ENCODE measurements at places on chromosomes 5 and 9.

DNA sequence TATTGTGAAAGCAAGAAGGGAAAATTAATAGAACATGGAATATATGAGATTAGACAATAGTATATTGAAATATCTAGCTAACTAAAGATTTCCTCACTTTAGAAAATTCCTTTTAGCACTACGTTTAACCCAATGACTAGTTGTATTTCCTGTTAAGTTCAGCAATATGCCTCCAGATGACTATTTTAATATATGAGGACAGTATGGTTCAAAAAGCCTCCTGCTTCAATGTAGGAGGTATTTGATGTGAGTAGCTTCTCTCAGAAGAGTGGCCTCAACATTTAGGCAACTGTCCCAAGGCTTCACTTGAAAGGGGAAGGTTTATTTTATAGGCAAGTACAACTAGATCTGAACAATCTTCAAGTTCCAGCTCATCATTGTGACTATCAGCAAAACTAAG, 2.0 kb upstream of the MEF2C start:
- no peaks in the 10 kb centered on the region for H3K27me3 ChIP-seq
- H3K27ac ChIP-seq = peak overlapping the region; percentile 88
- peak overlapping the region; percentile 76 for H3K4me3 ChIP-seq

- DNase-seq = no peak
- no peak overlapping the region for H3K27ac ChIP-seq
- no peaks in the 10 kb centered on the region for H3K4me1 ChIP-seq
- H3K4me3 ChIP-seq = no peak overlapping the region
- H3K27me3 ChIP-seq = no peaks in the 10 kb centered on the region
Observed at GRCh38 chr5:177382423-177383029, 1.7 kb upstream of the SLC34A1 start.

- no peaks in the 10 kb centered on the region for H3K36me3 ChIP-seq
- H3K27me3 ChIP-seq = no peaks in the 10 kb centered on the region
- no peak overlapping the region for H3K4me3 ChIP-seq
- DNase-seq = no peak
Observed at GRCh38 chr5:179141867-179142266, 81.7 kb downstream of the ZNF354C start.

- peaks cover 2% of the 10 kb centered on the region for H3K36me3 ChIP-seq
- DNase-seq = no peak
- H3K4me3 ChIP-seq = no peak overlapping the region
- no peak overlapping the region for H3K27ac ChIP-seq
- no peaks in the 10 kb centered on the region for H3K4me1 ChIP-seq
Observed at GRCh38 chr9:123131258-123131657, 97.8 kb downstream of the GPR21 start.

- H3K36me3 ChIP-seq = peaks cover 22% of the 10 kb centered on the region
- no peak overlapping the region for H3K4me3 ChIP-seq
- no peaks in the 10 kb centered on the region for H3K27me3 ChIP-seq
- DNase-seq = no peak
Observed at GRCh38 chr9:34551751-34552605, 29.2 kb upstream of the ENHO start.

DNA sequence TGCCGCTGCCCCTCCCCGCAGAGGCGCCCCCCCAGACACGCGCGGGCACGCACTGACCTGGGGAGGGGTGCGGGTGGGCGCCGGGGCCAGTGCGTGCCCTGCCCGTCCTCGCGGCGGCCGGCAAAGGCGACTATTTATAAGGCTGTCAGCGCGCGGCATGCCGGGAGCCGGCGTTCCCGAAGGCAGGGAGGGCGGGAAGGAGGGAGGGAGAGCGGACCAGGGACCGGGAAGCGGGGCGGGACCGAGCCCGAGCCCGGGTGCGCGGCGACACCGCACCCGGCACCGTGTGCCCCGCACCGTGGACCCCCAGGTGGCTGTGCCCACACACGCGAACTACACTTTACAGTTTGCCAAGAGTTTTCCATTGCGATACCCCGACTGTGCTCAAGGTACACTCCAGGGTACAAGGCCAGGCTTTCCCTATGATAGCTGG, at the start of gene AK1:
AK1 (minus strand) TSS at position 110 of the 433 bp plus-strand sequence. CDS start 3,058 bp downstream, outside the sequence.
- H3K27ac ChIP-seq = peak within 1 kb of the TSS; percentile 85
- H3K4me1 ChIP-seq = peaks cover 41% of the 10 kb centered on the region
- peak within 1 kb of the TSS; percentile 78 for H3K4me3 ChIP-seq

DNA sequence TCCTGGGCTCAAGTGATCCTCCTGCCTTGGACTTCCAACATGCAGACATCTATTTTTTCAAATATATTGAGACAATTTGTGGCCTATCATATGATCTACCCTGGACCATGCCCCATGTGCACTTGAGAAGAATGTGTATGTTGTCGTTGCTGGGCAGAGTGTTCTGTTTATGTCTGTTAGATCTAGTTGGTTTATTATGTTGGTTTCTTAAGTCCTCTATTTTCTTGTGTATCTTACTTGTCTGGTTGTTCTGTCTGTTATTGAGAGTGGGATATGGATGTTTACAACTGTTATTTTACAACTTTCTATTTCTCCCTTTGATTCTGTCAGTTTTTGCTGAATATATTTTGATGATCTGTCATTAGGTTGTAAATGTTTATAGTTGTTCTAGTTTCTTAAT, 10.2 kb upstream of the TMEM171 start:
- H3K4me1 ChIP-seq = no peaks in the 10 kb centered on the region
- no peaks in the 10 kb centered on the region for H3K27me3 ChIP-seq
- peaks cover 3% of the 10 kb centered on the region for H3K36me3 ChIP-seq
- H3K27ac ChIP-seq = no peak overlapping the region

DNA sequence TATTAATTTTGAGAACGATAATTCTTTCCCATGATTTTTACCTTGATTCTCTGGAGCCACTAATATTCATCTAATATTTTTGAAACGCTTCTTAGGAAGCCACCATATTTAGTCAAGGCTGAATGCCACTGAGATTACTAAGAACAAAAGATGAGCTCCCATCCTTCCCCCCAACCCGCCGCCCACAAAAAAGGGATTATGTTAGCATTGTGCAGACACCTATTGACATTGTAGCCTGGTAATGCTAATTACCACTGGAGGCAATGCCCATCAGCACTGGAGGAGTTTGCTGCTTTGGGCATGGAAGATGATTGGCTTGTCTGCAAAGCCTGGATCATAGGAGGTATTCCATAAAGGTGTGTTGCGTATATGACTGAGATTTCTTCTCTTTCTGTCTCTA, 739.1 kb upstream of the WWC1 start:
- H3K4me3 ChIP-seq = no peak overlapping the region
- DNase-seq = no peak
- H3K27ac ChIP-seq = no peak overlapping the region
- H3K27me3 ChIP-seq = no peaks in the 10 kb centered on the region

- DNase-seq = peak; percentile 64
- H3K27ac ChIP-seq = no peak overlapping the region
- no peak overlapping the region for H3K4me3 ChIP-seq
- no peaks in the 10 kb centered on the region for H3K4me1 ChIP-seq
- H3K27me3 ChIP-seq = no peaks in the 10 kb centered on the region
Observed at GRCh38 chr9:18442629-18443491, 31.1 kb upstream of the ADAMTSL1 start.

- no peak for DNase-seq
- H3K27me3 ChIP-seq = no peaks in the 10 kb centered on the region
- H3K4me3 ChIP-seq = no peak overlapping the region
- H3K4me1 ChIP-seq = no peaks in the 10 kb centered on the region
Observed at GRCh38 chr5:143442385-143442784, 38.9 kb upstream of the NR3C1 start.

DNA sequence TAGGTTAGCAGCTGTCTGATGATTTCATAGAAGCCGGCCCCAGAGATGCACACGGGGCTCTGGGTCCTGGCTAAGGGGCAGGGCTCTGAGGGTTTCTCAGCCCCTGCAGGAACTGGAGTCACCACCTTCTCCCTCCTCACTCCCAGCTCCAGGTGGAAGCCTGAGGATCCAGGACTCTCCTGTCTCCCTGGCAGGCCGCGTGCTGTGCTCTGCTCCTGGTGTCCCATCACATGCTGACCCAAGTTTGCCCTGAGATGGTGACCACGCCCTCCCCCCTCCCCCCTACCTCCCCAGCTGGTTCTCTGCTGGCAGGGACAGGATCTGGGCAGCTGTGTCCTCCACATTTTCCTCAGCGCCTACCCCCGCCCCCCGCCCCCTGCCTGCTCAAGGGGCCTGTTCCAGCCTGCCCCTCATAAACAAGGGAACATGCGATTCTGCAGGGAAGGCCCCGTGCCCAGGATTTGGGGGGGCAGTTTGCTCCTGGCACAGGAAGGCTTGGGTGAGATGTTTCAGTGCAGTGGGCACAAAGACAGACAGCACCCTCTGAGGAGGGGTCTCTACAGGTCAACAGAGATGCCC, 87.4 kb downstream of the PSD2 start:
- H3K4me1 ChIP-seq = peaks cover 16% of the 10 kb centered on the region
- no peak for DNase-seq
- no peak overlapping the region for H3K27ac ChIP-seq
- peaks cover 29% of the 10 kb centered on the region for H3K36me3 ChIP-seq
- no peak overlapping the region for H3K4me3 ChIP-seq
- no peaks in the 10 kb centered on the region for H3K27me3 ChIP-seq

DNA sequence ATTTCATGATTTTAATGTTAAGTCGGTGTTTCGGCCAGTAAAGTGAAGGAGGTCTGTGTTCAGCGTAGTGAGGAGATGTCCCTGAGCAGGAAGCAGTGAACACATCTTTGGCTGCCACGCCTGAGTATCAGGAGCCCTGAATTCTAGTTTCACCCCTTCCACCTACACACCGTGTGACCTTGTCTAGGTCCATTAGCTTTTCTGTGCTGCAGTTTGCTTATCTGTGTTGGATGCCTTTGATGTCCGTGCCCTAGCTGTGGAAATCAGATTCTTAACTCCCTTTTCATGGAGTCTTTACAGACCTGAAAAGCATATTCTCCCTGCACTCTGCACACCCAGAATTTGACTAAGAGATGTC, 601 bp downstream of the FBXO38 start:
- peaks cover 7% of the 10 kb centered on the region for H3K36me3 ChIP-seq
- DNase-seq = no peak
- no peaks in the 10 kb centered on the region for H3K27me3 ChIP-seq
- H3K27ac ChIP-seq = peak overlapping the region; percentile 95
- H3K4me3 ChIP-seq = peak overlapping the region; percentile 87

DNA sequence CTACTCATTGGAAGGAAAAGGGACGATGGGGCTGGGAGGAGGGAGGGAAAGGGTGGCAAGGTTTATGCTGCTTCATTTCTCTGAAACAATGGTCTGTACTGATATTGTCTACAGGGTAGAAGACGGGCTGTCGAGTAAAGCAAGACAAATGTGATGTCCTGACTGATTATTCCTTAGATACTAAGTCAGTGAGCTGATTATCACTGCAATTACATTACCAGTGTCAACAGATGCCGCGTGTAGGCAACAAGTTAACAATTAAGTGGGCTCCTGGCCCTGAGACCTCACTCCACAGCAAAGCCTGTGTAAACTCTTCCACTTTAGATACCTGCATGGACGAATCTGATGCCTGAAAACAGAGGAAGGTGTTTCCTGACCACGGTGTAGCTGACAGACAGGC, 602.8 kb downstream of the IRX1 start:
- H3K36me3 ChIP-seq = no peaks in the 10 kb centered on the region
- no peak overlapping the region for H3K4me3 ChIP-seq
- no peaks in the 10 kb centered on the region for H3K4me1 ChIP-seq
- no peak overlapping the region for H3K27ac ChIP-seq

GRCh38 chr5:151047814-151048425, 27.5 kb downstream of the GPX3 start:
- no peak for DNase-seq
- H3K27ac ChIP-seq = peak overlapping the region; percentile 31
- H3K4me1 ChIP-seq = peaks cover 10% of the 10 kb centered on the region
- H3K36me3 ChIP-seq = peaks cover 6% of the 10 kb centered on the region

- no peaks in the 10 kb centered on the region for H3K4me1 ChIP-seq
- no peak overlapping the region for H3K4me3 ChIP-seq
- no peak overlapping the region for H3K27ac ChIP-seq
- no peaks in the 10 kb centered on the region for H3K27me3 ChIP-seq
Observed at GRCh38 chr9:98518556-98518955, 190.2 kb downstream of the GABBR2 start.

- H3K4me1 ChIP-seq = no peaks in the 10 kb centered on the region
- no peak overlapping the region for H3K27ac ChIP-seq
- H3K4me3 ChIP-seq = no peak overlapping the region
- no peaks in the 10 kb centered on the region for H3K27me3 ChIP-seq
- no peak for DNase-seq
- H3K36me3 ChIP-seq = no peaks in the 10 kb centered on the region
Observed at GRCh38 chr9:73701415-73702057, 549.9 kb downstream of the ANXA1 start.

DNA sequence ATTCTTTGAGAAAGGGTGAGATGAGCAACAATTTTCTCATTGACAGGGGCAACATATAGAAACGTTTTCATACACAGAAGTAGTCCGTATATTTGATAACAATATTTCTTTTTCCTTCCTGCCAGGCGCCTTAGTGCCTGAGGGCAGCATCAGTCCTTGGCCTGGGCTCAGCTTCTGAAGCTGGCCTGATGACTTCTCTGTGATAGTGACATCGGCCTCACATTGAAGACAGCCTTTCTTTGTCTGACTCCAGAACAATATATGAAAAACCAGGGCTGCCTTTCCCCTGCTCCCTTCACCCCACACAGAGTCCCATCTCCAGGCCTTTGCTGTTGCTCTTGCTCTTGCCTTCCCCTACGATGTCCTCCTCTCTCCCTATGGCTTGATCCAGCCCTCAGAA, 24.1 kb upstream of the TCOF1 start:
- H3K27me3 ChIP-seq = no peaks in the 10 kb centered on the region
- no peaks in the 10 kb centered on the region for H3K36me3 ChIP-seq
- no peaks in the 10 kb centered on the region for H3K4me1 ChIP-seq
- no peak overlapping the region for H3K4me3 ChIP-seq

GRCh38 chr5:176768174-176768970, 42.0 kb upstream of the UNC5A start:
- no peaks in the 10 kb centered on the region for H3K36me3 ChIP-seq
- H3K27ac ChIP-seq = no peak overlapping the region
- no peaks in the 10 kb centered on the region for H3K4me1 ChIP-seq
- peaks cover 23% of the 10 kb centered on the region for H3K27me3 ChIP-seq
- DNase-seq = no peak

- DNase-seq = no peak
- no peak overlapping the region for H3K27ac ChIP-seq
- H3K4me3 ChIP-seq = no peak overlapping the region
- no peaks in the 10 kb centered on the region for H3K36me3 ChIP-seq
- H3K4me1 ChIP-seq = no peaks in the 10 kb centered on the region
- H3K27me3 ChIP-seq = no peaks in the 10 kb centered on the region
Observed at GRCh38 chr9:18268381-18268780, 205.6 kb upstream of the ADAMTSL1 start.

DNA sequence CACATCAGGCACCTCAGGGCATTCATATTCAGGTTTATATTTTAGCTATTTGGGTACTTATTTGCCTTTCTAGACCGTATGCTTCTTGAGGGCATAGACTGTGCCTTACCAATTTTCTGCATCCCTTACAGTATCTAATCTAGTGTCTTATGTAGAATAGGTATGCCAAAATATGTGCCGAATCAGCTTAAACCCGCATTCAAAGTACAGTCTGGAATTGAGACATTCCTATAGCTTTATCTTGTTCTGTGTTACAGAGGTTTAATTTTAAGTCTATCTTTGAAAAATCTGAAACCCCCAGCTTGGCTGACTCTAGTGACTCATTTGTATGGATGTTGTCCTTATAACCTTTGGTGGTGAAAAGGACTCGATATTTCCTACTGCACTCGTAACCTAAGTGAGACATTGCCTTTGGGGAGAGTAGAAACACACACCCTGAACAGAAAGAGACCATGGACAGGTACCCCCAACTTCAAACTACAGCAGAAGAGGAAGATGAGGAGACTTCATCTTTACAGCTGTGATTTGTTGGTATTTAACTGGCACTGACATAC, 27.0 kb upstream of the TMOD1 start:
- H3K27ac ChIP-seq = peak overlapping the region; percentile 50
- no peaks in the 10 kb centered on the region for H3K27me3 ChIP-seq
- peaks cover 10% of the 10 kb centered on the region for H3K4me1 ChIP-seq
- no peak overlapping the region for H3K4me3 ChIP-seq

All from psoas muscle (tissue), 8 donors.